ENCODE measurements at places on chromosomes 16 and 17.

DNA sequence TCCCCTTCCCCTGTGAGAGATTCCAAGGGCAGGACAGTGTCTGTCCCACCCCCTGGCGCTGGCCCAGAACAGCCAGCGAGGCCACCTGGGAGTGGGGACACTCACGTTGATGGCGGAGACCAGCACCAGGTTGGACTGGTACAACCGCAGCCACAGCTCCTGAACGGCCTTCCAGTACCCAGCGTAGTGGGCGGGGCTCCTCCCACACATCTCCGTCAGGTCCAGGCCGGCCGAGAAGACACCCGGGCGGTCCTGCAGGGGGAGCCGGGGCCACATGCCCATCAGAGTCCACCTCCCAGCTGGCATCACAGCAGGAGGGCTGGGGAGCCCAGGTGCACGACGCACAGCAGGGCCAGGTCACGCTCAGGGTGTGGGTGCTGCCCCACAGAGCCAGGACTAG lies 7.1 kb downstream of the ECI1 start:
- DNase-seq: no peak

DNA sequence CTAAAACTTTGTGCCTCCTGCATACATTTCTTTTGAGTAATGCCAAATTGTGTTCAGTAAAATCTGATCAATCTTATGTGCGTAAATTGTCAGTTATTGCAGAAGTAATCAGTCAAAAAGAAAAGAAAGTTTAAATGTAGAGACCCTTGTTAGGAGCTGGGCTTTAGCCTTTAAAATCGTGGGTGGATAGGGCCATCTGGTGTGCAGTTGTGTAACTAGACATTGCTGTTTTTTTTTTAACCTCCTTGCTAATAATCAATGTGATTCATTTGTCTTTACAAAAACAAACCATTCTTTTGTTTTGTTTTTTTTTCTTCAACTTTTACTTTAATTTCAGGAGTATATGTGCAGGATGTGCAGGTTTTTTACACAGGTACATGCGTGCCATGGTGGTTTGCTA lies 5.3 kb upstream of the WWOX start:
- no peak for DNase-seq

DNA sequence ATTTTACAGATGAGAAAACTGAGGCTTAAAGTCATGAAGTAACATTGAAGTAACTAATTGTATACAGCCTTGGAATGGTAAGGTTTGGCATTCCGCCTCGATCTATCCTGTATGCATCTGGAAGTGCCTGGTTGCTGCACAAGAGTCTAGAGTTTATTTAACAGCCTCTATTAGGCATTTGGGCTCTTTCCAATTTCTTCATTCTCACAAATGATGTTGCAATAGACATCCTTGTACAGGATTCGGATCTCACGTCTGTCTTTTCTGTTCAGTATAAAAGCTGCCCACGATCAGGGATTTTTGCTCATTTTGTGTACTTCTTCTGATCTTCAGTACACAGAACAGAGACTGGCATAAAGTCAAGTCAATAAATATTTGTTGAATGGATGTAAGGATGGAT lies 100.5 kb downstream of the AIPL1 start:
- DNase-seq: no peak

GRCh38 chr16:89120281-89120680 lies 26.6 kb downstream of the ACSF3 start:
- DNase-seq: no peak

DNA sequence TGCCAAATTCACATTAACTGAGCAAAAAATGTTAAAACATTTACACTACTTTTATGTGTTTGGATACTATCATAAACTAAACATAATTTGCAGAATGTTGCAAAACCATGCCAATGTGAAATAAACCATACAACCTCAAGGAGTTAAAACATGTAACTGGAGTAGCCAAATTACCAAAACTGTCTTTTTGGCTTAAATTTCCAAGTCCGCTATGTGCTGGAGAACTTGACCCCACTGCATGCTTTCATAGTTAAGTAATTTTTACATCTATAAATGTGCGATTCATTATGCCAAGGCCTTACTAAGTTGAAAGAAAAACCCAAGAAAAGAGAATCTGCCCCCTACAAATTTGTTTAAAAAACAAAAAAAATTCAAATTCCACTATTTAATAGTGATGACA lies 28.2 kb downstream of the BRD7 start:
- no peak for DNase-seq

- DNase-seq: no peak
These were observed 14.9 kb downstream of the CCDC182 start for GRCh38 chr17:57730026-57730701.

DNA sequence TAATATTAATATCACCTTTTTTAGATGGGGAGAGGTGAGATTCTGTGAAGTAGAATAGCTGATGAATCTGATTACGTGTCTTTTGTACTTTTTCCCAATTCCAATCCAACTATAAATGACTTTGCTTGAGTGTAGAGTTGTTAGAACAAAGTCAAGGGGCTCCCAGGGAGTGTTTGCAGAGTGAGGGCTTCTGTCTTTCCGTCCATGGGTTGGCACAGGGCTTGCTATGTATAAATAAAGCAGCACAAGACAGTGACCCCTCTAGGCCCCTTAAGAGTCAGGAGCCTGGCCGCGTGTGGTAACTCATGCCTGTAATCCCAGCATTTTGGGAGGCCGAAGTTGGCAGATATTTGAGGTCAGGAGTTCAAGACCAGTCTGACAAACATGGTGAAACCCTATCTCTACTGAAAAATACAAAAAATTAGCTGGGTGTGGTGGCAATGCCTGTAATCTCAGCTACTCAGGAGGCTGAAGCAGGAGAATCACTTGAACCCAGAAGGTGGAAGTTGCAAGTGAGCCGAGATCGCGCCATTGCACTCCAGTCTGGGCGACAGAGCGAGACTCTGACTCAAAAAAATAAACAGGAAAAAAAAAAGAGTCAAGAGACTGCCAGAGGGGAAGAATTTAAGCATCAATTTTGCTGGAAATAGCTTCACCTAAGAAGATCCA lies 127.9 kb upstream of the HS3ST3A1 start:
- no peak for DNase-seq

DNA sequence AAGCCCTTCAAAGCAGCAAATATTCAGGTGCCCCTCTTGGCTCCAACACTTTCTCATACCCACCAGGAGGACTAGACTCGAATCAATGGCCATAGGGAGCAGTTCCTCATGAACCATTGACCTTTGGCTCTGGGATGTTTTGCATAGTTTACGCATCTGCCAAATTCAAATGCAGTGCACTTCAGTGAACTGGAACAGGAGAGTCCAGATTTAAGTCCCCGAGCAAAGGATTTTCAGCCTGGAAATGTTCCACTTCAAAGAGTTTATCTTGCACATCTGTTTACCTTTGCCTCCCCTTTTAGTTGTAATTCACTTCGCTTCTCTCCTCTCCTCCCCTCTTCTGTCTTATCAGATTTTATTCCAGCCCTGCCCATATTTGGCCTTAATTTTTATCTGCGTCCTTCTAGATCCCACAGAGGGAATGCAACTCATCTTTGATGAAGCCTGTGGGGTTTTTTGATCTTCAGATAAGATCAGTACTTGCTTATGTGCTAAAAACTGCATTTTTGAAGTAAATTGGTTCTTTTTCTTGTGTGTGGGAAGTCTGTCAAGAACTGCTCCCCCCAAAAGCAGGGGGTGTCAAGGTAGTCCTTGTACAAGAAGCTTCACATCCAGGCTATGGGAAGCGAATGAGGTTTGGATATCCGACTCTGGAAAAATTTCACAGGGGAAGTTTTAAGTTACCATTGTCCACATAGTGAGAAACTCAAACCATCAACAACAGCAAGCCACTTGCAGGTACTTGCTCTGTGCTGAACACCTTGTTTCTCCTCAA lies 281.6 kb downstream of the RBFOX1 start:
- no peak for DNase-seq

- DNase-seq: no peak
These were observed 157.8 kb upstream of the FAM20A start for GRCh38 chr17:68759002-68759342.

DNA sequence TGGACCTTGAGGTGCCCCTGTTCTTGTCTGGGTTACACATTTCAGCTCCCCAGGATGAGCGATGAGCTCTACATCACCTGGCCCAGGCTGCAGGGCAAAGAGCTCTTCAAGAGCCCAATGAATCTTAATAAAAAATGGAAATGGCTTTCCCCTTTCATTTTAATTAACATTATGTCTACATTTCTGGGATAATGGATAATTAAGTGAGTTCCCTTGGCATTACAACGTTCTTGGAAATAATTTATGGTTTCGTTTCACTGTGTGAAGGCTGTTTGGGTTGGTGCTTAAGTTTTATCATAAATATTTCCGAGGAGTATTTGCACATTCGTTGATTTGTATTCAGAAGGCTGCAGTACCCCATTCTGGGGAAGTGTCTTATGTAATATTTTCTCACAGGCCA lies 678.3 kb upstream of the EEF2KMT start:
- DNase-seq: no peak

DNA sequence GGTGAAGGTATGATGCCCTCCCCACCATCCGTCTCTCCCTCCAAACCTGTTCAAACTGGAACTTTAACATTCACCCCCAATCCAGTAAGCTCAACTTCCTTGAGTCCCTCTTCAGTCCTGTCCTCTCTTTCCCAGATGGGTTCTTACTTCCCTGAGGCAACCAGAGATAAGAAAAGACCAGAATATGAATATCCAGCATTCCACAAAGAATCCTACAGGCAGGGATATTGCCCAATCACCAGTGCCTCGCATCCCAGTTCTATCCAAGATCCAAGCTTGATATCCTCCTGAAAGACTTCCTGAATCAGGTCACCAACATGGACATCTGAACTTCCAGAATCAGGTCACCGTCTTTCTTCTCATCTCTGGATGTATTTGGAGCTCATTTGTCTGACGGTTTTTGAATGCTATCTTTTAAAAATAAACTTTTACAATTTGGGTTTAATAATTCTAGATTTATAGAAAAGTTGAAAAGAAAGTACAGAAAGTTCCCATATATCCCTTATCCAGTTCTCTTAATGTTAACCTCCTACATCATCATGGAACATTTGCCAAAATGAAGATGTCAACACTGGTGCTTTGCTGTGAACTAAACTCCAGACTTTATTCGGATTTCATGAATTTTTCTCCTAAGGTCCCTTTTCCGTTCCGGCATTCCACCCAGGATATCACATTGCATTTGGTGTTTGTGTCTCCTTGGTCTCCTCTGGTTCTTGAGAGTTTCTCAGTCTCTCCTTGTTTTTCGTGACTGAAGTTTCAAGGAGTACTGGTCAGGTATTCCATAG lies 13.7 kb upstream of the COL1A1 start:
- DNase-seq: no peak

DNA sequence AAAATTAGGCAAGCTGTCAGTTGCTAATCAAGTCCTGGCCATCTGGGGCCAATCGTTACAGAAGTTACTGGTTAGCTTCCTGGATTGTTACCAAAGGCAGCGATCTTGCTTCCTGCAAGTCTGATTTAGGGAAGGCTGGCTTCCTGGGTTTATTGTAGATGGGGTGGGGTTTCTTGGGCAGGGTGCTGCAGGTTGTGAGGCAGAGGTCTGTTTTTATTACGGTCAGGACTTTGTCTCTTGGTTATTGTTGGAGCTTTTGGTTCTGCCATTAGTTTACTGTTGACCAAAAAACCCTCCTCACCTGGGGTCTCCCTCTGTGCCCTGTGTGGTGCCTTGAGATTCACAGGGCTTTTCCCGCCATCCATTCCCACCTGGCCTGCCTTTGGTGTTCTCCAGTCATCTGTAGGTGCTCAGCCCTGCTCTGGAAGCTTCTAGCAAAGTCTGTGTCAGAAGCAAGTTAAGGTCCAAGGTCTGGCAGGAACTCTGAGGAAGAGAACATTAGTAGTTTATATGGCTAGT lies 36.9 kb downstream of the SLC47A1 start:
- no peak for DNase-seq
